ENCODE measurements at places on chromosomes 12 and 14.
A peak's percentile ranks its signal among the peaks of the same experiment; 100 is the strongest.

DNA sequence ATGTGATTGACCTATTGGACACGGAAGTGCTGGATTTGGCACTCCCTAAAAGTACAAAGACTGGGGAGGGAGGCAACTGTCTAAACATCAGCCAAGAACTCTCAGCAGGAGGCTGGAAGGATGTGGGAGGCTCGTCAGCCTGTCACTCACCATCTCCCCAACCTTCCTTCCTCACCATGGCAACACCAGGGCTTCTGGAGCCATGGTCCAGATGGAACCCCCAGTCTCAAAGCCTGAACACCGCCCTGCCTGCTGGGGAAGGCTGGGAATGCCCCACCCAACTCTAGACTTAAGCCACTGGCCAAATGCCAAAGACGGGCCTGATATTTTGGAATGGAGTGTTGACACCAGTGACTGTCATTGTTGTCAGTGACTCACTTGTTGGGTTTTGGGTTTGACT is 55.3 kb downstream of the GALNT16 start:
- DNase-seq = no peak

- no peak for DNase-seq
These were observed 79.0 kb downstream of the TMX1 start for GRCh38 chr14:51318813-51319597.

DNA sequence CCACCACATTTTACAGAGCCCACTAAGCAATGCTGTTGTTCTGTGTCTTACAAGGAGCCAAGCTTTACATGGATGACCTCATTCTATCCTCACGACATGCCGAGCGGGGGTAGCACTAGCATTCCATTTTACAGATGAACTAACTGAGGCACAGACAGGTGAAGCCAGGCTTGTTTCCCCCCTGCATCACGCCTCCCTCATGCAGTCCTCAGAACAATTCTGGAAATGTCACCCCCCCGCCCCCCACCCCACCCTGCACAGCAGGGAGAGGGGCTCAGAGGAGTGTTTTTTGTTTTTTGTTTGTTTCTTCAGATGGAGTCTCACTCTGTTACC is 1.5 kb downstream of the SLC8B1 start:
- DNase-seq = no peak

DNA sequence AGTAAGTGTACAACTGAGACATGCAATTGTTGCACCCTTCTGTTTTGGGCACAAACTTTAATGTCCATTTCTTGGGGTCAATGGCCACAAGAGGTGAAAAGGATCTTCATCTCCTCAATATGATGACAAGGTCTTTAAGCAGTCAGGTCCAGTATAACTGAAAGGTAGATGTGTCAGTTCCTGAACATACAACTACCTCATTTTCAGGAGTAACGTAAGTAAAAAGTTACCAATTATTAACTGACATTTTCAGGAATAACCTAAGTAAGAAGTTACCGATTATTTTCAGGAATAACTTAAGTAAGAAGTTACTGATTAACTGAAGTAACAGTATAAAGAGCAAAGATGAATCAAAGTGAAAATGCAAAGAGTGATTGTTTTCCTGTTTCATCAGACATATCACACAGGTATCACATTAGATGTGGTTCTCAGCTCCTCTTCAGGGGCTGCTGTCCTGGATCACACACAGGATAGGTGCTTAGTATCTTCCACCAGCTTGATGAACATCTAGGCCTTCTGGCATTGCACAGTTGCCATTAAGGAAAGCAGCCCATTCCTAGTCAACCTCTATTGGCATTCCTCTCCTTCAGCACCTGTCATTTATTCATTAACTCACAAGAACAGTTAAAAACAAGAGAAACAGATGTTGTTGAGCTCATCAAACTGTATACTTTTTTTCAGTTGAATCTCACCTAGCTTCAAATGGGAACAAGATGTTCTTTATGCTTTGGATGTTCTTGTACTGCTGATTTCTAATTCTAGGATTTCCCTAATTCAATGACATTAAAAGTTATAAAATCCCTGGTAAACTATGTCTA is 200.0 kb downstream of the FOXG1 start:
- DNase-seq = no peak

DNA sequence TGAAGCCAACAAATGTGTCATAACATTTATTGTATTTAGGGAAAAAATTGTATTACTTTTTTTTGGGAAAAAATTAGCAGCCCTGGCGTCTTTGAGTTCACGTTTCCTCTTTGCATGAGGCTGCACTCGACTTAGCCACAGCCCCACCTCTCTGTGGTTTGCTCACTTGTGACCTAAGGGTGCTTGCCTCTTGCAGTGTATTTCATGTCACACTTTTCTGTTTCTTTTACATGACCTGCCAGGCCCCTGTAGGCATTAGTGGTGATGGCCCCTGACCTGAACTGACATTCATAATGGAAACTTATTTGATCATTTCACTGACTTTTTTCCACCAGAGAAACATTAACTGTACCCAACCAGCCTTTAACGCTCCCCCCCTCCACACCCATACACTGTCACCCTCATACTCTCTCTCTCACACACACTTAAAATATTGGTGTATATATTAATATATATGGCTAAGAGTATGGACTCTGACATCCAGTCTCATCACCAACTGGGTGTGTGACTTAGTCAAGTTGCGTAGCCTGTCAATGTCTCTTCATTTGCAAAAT is 122.9 kb downstream of the PRKCH start:
- DNase-seq = peak; percentile 68

GRCh38 chr14:50070840-50071548 is 45.4 kb downstream of the VCPKMT start:
- DNase-seq = no peak

DNA sequence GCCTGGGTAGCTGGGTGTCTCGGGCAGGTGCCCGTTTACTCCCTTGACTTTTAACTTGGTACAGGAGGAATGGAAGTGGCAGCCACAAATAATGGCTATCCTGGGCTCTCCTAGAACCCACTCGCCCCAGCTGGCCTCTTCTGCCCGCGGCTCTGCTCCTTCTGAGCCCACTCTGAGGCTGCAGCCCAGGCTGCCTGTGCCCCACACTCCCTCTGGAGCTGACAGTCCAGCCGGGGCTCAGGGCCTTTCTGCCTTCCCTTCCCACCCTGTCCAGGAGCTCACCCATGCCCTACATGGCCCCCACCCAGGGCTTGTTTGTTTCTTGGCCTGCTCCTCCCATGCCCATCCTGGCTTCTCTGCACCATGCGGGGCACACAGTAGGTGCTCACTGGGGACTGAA is 15.6 kb downstream of the ZNF839 start:
- DNase-seq = no peak

GRCh38 chr14:57420033-57420432 is 29.6 kb downstream of the NAA30 start:
- no peak for DNase-seq

DNA sequence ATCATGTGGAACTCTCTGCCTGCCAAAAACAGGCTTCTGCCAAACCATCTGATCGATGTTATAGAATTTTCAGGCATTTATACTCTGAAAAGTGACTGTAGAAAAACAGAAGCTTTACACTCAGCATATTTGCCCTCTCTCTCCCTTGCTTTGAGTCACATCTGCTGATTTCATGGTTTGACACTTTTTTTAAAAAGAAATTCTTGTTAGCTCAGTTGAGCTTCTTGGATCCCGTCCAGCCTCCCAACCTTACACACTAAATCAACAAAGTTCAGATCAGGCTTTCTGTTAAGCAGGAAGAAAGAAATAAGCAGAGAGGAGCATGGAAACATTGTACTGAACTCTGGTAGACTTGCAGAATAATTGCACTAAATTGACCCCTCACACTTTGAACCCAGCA is 193.6 kb upstream of the SEL1L start:
- DNase-seq = no peak

- DNase-seq = no peak
These were observed 146.9 kb downstream of the PRKCH start for GRCh38 chr14:61468063-61468825.

- no peak for DNase-seq
These were observed 15.8 kb upstream of the TMEM30B start for GRCh38 chr14:61296719-61297502.

DNA sequence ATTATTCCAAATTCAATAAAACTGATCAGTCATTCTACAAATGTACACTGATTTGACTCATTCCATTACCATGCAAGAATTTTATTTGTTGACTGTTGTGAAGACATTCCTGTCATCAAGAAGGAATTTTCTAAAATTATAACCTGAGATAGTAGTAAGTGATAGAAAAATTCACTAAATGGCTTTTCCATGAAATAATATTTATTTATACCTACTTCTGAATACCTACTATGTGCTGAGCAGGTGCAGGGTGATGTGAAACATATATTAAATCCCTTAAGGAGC is 841.7 kb downstream of the NRXN3 start:
- DNase-seq = no peak

DNA sequence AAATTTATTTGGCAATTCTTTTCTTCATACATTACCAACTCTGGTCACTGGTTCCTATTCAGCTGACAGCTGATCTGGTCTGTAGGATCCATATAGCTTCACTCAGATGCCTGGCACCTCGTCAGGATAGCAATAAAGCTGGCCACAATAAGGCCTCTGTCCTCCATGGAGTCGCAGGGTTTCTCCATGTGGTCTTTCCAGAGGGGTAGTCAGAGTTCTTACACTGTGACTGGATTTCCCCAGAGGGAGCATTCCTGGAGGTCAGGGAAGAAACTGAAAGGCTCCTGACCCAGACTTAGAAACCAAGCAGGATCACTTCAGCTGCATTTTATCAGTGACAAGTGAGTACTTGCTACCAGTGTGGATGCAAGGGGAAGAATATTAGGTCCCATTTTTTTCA is 34.9 kb upstream of the SIX1 start:
- no peak for DNase-seq

- DNase-seq = peak; percentile 29
These were observed 44.9 kb downstream of the CHST11 start for GRCh38 chr12:104501660-104502059.

- no peak for DNase-seq
These were observed 108.0 kb upstream of the MDM1 start for GRCh38 chr12:68440068-68440581.

DNA sequence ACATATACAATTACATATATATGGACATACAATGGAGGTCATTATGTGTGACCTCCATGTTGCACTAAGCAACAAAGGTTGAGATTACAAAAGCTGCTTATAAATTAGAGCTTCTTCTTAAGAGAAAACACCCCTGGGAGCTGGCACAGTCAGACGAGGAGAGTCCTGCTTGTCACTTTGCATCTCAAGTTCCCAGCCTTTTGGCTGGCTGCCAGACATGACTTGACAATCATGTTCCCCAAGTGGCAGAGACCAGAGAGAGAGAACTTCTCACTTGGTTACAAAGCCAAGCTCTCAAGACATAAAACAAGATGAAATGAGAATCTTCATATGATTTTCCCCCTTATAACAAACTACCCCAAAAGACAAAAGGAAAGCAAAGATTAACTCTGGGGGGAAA is 8.5 kb upstream of the SYNJ2BP start:
- no peak for DNase-seq

- no peak for DNase-seq
These were observed 7.2 kb downstream of the MYL6 start for GRCh38 chr12:56165369-56165768.

DNA sequence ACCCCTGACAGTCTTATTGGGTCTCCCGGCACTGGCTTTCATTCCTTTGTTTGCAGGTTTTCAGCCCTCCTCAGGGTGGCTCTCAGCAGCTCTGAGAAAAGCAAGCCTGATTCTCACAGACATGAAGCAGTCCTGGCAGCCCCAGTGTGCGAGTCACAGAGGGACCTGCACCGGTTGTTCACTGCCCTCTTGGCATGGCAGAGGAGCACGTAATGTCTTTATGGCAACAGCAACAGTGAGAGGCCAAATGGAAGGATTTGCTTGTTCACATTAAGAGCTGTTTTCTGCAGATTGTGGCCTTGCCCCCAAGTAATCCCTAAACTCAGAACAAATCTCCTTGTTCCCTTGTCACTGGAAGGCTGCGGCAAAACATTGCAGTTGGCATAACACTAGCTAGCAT is 3.4 kb downstream of the KCNA5 start:
- DNase-seq = no peak

- no peak for DNase-seq
These were observed 1.2 kb upstream of the ARL6IP4 start for GRCh38 chr12:122979001-122979907.

DNA sequence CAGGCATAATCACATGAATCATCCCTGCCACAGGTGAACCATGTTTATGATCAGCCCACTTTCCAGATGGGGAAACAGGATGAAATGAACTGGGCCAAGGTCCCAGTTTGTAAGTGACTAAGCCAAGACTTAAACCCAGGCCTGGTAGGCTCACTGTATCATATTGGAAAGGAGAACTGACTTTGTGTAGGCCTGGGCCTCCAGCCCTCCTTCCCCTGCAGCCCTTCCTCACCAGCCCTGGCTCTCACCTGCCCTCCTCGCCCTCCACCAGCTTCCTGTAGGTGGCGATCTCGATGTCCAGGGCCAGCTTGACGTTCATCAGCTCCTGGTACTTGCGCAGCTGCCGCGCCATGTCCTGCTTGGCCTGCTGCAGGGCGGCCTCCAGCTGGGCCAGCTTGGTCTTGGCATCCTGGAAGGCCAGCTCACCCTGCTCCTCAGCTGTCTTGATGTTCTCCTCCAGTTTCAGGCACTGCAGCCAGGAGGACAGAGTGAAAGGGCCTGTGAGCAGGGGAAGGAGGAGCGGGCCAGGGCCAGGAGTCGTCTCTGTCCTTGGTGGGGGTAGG is 19.8 kb downstream of the KRT80 start:
- no peak for DNase-seq

DNA sequence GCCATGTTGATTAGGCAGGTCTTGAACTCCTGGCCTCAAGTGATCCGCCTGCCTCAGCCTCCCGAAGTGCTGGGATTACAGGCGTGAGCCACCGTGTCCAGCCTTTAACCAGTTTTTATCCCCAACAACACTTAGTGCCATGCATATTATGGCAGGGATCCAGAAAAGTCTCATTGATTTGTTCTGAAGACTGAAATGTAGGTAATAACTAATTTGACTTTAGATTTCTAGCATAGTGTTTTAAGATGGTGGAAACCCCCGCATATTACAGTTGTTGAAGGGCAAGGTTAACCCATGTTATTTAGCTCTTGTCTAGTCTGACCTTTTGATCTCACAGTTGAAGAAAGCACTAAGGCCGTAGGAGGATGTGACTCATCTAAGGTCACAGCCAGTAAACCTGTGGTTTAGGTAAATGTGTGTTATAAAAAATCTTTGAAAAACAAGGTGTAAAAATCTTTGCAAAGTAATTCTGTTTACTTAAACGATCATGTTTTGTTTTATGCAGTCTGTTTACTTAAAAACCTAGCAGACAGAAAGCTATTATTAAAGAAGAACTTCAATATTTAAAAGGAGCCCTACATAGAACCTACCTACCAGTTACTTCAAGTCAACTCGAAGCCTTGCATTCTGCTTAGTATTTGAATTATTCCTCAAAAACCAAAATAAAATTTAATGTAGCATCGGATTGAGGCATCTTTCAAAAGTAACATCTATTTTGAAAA is 24.8 kb downstream of the BICDL1 start:
- no peak for DNase-seq

Measured in stimulated activated CD8-positive, alpha-beta memory T cell treated with anti-CD3 and anti-CD28 coated beads, Interleukin-15, amount 100 ng/mL, for 48 hours (primary cell).